ENCODE measurements at places on chromosomes 2 and 18.

- peak; percentile 17 for DNase-seq
These were observed 732 bp upstream of the ANXA4 start for GRCh38 chr2:69741229-69741574.

DNA sequence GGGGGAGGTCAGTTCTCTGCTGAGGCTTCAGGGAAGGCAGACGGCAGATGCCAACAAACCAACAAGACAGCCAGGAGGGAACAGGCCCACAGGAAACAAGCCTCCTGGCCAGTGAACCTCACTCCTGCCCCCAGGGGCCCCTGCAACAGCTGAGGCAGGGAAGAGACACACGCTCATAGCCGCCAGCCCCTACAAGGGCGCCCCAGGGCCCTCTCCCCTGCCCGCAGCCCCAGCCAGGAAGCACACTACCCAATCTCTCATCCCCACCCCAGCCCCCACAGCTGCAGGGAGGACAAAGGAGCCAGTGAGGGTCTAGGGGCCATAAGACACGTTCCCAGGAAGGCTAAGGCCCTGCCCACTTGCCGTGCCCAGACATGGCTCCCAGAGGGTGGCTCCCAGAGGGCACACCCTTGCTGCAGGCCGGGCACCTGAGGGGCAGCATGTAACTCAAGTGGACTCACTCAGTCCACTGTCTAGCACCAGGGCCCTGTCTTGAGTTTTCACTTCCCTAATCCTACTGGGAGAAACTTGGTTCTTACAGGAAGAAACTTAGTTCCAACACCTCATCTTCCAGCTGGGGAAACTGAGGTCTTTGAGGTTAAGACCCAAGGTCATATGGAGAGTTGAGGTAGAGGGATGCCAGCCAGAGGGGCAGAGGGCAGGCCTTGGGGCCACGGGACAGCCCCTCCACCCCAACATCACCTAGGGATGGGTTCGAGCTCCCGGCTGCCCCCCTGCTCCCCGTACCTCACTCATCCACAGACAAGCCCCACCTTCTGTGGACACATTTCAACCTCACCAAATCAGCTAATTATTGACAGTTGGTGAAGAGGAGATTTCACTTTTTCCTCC, 37.3 kb downstream of the EMX1 start:
- DNase-seq: no peak

DNA sequence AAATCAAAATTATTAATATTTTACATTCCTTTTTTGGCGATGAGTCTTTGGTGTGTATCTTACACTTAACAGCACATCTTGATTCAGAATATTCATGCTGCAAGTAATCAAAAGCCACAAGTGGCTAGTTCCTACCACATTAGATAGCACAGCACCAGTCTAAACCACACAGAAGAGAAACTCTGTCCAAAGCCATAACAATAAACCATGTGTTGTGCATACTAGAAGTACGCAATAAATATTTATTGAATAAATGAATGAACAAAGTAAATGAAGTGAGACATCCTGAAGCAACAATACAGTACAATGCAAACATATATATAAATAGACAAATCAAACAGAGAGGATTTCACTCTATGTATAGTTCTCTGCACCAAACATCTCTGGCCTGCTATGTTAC, 287.3 kb downstream of the EXOC6B start:
- DNase-seq: no peak

DNA sequence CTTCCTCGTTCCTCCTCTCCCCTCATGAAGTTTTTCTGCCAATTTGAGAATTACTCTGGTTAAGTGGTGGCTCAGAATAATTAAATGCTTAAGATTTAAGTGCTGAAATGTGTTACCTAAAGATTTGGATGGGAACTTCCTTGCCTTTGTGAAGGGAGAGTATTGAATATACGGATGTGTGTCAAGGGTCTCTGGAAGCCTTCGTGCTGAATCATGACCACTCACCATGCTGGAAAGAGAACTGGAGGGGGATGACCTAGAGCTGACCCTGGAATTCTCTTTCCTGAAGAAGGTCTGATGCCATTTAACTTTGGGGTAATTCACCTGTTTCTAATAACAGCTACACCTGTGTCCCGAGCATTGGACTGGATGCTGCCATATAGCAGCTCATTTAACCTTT, 2.2 kb downstream of the MOCOS start:
- DNase-seq: no peak

DNA sequence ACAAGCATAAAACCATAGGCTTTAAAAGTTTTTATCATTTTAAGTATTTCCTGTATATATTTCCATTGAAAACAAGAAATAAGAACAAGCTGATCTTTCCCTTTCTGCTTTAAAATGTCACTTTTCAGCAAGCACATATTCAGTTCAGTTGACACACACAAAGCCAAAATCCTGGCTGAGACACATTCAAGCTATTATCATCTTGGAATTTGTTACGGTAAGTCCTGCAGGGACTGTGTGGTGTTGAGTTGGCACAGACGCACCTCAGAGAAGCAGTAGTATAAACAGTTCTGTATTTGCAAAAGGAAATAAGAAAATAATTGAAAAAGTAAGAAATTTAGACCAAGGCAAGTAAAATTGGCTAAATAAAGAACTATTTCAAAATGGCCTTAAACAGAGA, 10.4 kb upstream of the DAW1 start:
- no peak for DNase-seq

GRCh38 chr2:68807821-68808266, 63.4 kb downstream of the BMP10 start:
- no peak for DNase-seq

DNA sequence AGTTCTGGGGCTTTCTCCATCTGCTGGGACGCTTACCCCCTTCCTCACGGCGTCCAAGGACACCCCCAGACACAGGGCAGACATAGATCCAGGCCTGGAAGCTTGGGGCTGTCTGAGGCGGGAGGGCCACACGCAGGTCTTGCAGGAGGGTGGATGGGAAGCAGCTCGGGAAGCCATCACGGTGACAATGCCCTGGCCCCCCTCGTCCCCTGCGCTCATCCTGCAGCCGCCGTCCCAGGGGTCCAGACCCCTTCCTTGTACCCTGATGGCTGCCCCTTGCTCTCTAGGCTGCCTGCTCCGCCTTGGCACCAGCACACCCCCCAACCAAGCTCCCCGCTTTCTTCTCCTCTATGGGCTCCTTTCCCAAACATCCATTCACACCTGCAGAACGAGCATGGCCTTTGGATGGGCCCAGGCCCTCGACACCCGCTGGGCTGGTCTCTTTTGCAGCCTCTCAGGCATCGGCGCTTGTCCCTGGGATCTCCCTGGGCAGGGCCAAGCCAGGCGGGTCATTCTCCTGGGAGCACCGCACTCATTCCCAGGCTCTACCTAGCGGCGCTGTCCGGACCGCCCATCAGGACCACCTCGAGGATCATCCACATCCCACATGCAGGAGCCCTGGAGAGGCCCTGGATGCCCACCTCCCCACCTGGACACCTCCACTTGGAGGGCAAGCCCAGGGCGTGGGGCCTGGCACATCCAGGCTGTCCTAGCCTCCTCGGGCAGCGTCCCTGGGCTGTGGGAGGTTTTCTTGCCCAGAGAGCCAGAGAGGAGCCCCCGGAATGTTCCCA, 274.9 kb downstream of the NDUFA10 start:
- DNase-seq: no peak

- DNase-seq: no peak
These were observed 4.4 kb upstream of the SPRED2 start for GRCh38 chr2:65436824-65437221.

- DNase-seq: no peak
These were observed 27.1 kb upstream of the FZD5 start for GRCh38 chr2:207796585-207797350.

DNA sequence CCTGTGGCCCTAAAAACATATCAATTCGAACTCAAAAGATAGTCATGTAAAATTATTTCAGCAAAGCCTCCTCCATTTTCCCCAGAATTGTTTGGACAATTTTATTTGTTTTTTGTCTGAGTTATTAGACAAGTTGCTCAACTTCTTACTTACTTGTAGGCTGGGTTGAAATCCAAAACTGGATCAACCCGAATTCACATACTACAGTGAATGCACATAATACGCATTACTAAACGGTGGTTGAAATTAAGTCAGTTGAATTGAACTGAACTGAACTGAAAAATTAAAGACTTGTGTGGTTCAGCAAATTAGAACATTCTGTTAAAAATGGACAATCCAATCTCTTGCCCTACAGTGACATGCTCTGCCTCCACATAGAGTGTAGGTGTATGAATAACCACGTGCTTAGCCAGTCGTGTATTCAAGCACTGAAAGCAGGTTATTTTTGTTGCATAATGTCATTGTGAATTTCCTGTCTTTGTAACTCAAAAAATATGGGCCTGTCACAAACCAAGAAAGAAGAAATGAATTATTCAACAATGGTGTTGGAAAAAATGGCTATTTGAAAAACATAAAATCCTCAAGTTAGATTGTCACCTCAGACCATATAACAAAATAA, 441.0 kb downstream of the TXNL1 start:
- no peak for DNase-seq

- DNase-seq: no peak
These were observed 222.6 kb downstream of the INSIG2 start for GRCh38 chr2:118310681-118311429.

Data from stimulated activated CD4-positive, alpha-beta T cell treated with anti-CD3 and anti-CD28 coated beads, Interleukin-12 subunit alpha, Interleukin-12 subunit beta, amount 100 ng/mL, for 4 hours (primary cell).